ENCODE measurements at places on chromosomes 5 and 9.

DNA sequence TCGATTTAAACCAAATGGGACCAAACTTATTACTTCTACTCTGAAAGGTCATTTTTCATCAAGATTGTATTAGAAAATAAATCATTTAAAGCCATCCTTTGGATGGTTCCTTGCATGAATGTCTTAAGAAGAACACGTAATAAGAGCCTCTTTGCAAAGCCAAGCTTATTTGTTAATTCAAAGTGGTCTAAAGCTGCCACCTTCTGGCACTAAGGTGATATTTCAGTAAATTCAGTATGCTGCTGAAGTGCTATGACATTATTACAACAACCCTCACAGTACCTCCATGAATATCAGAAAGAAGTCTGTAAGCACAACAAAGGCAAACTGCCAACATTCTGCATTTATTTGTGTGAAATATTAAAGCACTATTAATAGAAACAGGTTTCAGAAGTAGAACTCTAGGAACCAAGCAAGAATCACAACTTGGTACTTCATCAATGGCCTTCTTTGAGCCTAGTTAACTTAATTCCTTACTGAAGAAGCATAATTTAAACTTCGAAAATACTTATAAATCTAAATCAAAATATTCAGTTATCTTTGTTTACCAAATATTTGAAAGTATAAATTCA lies 53.1 kb upstream of the TYRP1 start:
- no peak for DNase-seq

DNA sequence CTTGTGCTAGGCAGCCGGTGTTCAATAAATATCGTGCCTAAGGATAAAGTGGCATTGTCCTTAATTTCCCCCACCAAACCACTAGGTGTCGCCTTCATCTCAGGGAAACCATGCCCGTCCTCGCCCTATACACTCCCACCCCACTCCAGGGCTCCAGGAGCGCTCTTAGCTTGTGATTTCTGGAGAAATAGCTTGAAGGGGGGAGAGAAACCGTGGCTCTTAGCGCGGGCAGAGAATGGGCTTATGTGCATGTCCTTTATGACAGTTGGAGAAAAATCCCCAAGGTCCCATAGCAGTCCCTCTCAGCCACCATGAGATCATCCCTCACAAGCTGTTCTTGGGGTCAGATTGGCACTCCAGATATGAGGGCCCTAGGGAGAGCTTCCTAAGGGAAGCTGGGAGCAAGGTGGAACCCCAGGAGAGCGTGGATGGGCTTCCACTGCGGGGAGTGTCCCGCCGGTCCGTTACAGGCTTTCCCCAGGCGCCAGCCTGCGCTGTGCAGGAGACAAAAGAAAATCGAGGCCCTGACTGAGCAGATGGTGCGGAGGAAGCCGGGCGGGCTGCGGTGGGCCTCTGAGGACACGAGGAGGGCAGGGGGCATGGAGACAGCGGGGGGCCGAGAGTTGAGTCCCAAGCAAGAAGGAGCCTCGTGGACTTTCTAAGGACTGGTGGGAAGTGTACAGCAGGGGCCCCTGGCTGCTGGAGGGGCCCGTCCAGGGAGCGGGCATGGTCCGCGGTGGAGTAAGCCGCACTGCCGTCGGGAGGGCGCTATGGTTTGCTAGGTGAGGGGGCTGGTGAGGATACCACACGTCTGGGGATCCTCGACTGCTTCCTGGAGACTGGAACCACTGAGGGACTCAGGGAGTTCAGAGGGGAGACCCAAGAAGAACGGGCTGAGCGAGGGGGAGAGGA lies 750 bp upstream of the NPR2 start:
- DNase-seq: no peak

DNA sequence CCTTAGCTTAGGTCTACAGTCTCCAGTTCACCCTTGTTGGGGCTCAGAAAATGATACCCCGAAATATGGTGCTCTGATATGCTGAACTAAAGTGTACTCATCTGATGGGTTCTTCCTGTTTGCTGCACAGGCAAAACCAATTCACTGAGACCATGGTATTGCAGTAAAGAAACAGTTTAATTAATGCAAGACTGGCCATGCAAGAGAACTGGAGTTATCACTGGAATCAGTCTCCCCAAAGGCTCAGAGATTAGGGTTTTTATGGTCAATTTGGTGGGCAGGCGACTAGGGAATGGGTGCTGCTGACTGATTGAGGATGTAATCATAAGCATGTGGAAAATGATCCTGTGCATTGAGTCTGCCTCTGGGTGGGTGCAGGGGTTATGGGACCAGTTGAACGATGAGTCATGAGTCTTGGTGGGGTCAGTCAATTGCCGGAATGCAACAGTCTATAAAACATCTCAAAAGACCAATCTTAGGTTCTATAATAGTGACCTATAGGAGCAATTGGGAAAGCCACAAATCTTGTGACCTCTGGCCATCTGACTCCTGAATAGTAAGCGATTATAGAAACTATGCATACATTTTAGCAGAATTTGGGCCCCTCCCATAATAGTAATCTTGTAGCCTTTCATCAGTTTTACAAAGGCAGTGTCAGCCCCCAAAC lies 113.0 kb upstream of the ANKRD55 start:
- DNase-seq: no peak

DNA sequence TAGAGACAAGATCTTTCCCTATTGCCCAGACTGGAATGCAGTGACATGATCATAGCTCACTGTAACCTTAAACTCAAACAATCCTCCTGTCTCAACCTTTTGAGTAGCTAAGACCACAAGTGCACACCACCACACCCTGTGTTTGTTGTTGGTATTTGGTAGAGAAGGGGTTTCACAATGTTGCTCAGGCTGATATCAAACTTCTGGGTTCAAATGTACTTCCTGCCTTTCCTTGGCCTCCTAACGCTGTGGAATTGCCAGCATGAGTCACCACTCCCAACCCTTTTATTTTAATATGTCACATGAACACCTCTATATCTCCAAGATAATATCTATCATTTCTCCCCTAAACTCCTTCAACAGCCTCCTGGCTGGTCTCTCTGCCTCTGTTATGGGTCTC lies 719.0 kb downstream of the PTPRD start:
- no peak for DNase-seq

DNA sequence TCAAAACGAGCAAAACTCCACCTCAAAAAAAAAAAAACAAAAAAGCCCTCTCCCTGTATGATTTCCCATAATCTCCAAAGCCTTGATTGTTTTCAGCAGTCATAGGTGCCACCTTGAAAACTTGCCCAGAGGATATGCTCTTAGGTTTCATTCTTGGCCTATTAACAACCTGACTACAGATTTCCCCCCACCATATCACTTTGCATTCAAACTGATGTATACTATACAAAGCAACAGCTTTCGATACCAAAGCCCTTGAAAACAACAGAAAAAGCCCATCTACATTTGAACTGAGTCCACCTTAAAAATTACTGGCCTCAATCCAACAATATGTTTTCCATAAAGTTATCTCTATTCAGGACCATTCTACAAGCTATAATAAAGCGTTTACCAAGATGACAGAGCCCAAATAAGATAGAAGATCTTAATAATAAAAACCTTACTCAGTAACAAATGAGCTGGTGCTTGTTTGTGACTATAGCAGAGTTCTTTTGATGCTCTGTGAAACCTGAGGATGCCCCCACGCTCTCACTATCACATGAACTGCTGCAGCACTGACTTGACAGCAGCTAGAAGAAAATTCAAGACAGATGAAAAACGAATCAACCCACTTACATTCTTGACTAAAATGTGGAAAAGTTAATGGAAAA lies 44.4 kb downstream of the FNBP1 start:
- DNase-seq: no peak

DNA sequence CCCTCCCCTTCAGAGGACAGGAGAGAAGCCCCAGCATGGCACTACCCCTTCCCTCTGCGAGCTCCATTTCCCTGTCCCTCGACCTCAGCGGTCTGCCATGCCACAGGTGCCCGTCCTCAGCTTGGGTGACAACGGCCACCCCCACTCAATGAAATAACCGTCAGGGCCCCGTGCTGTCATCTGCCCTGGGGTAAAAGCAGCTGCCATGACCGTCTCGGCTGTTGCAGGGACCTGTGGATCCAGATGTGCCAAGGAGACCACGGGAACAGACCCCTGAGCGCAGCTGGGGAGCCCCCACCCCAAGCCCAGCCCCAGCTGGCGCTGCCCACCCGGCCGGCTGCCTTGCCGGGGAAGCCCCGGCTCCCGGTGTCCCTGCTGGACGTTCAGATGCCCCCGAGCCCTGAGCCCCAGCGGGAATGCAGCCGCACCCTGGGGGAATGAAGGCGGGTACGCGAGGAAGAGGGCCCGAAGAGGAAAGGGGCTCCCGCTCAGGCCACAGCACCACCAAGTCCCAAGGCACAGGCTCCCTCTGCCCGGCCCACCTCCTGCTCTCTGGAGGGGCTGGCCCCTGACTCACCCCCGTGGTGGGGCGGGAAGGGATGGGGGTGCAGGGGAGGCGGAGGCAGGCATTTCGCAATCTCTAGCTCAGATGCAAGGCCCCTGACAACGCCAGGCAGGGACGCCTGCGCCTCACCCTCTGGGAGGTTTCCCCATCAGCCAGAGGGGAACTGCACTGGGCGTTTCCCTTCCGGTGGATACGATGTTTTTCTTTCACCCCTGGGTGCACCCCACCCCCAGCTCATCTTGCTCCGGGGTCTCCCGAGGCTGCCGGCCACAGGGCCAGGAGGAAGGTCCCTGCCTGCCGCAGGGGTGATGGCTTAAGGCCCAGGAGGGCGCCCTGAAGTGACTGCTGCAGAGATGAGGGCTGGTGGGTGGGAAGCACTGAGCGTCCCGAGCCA lies 49.2 kb downstream of the NACC2 start:
- no peak for DNase-seq

DNA sequence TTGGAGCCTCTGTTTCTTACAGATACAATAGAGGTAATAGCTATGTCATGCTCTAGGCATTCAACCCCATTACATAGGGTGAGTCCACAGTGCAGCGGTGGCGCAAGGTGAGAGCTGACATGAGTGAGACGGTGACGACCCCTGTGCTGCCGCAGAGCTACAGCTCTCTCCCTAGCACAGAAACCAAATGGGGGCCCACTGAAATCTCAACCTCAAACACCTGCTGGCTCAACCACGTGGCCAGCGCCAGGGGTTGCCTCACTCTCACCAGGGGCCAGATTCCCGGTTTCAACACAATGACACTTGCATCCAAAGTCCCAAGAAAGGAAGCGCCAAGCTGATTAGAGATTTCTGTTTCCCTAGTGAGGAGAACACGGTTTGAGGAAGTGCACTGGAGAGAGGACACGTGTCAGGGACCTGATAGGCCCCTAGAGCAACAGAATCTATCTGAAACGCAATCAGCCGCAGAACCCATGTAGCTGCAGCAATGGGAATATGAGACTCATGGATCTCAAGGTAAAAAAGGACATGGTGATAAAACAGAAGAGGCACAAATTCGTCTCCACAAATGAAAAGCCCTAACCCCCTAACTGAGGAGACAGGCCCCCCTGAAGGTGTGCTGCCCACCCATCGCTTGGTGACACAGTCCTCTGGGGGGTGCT lies 114.3 kb downstream of the CRB2 start:
- DNase-seq: no peak

DNA sequence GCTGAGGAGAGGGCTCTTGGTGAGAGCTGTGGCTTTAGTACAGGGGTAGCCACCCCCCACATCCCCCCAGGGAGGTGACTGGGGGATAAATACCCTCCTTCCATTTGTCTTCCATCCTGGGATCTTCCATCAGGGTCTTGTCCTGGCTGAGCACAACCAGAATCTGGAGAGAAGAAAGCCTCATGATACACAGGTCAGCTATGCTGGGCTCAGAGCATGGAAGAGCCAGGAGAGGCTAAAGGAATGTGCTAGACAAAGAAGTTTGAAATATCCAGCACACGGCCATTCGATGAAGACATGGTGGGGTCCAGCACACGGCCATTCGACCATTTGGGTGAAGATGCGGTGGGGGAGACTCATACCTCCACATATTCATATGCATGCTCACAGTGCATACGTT lies 30.0 kb downstream of the ROPN1L start:
- no peak for DNase-seq

DNA sequence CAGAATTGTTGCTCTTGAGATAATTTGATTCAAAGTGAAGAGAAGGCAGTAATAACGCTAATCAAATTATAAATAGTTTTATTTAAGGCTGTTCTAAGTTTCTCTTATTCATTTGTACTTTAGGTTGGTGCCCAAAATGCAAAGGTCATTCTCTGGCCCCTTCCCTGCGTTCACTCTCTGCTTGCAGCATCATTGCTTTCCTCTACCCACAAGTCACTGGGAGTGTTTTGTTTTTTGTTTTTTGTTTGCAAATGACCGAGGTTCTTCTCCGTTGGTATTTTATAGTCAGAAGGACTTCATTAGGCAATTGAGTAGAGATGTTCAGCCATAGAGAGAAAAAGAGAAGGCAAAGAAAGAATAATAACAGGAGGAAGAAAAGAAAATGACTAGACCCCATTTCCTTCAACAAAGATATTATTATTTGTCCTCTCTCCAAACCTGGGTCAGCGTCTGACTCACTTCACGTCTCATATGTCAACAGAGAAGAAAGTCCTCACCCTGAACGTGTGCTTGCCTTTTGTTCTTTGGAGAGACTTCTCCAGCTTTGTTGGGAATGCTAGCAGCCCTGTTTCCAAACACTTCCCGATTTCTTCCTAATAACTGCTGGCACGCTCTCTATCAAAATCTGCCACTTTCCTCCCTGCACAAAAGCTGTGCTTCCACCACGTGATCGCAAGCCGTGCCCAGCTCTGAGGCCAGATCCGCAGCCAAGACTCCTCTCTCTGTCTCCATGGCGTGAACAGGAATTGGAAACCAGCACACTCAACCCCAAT lies 119.8 kb downstream of the EBF1 start:
- no peak for DNase-seq

GRCh38 chr9:522658-523057 lies 308.0 kb downstream of the DOCK8 start:
- DNase-seq: no peak

GRCh38 chr9:108919517-108919916 lies 14.4 kb downstream of the ELP1 start:
- no peak for DNase-seq

- no peak for DNase-seq
These were observed 5.6 kb downstream of the MAMDC2 start for GRCh38 chr9:70049236-70049635.

- DNase-seq: no peak
These were observed 13.3 kb downstream of the SPATA9 start for GRCh38 chr5:95669540-95669939.

GRCh38 chr5:117149312-117149711 lies 574.7 kb upstream of the SEMA6A start:
- no peak for DNase-seq

All from activated T-helper 1 cell treated with anti-CD3 and anti-CD28 coated beads, Interleukin-2, amount 50 U/mL, for 16 hours (primary cell).